ENCODE measurements at places on chromosomes 2 and 18. TPM values are rescaled to one million over a fixed set of nuclear protein-coding genes. Genes with fewer than 3 reads are reported as not detected.

DNA sequence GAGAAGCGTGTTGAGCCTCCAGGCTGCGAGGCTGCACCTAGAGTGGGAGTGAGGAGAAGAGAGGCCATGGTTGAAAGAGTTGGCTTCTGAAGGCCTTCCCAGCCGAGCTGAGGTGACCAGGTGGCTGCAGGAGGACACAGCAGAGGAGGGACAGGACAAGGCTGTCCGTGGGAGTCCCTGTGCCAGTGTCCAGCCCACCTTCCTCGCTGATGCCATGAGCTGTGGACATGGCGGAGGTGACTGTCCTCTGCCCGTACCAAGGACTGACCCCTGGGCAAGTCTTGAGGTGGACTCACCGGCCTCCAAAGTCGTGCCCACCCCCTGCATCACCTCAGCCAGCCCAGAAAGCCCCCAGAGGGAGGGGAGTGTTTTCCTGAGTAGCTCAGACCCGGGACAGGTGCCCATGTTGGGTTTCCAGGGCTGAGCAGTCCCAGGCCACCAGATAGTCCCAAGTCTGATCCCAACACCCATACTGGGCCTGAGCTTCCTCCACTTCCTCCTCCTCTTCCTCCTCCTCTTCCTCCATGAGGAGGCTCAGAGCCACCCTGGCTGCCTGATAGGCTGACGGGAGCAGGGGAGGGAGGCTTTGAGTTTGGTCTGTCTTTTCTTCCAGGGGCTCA is 43.0 kb upstream of the FOSL2 start:
- no peaks in the 10 kb centered on the region for H3K36me3 ChIP-seq
- no peak overlapping the region for H3K4me3 ChIP-seq
- DNase-seq, result no peak
- H3K4me1 ChIP-seq, result peaks cover 16% of the 10 kb centered on the region
- H3K27me3 ChIP-seq, result no peaks in the 10 kb centered on the region

Gene METTL21A
- total RNA-seq, result 50.7 TPM

Gene HDLBP
- 313 TPM for total RNA-seq

Gene MROH2A
- total RNA-seq, result 0.12 TPM

Gene PLCL1
- 4.9 TPM for total RNA-seq

DNA sequence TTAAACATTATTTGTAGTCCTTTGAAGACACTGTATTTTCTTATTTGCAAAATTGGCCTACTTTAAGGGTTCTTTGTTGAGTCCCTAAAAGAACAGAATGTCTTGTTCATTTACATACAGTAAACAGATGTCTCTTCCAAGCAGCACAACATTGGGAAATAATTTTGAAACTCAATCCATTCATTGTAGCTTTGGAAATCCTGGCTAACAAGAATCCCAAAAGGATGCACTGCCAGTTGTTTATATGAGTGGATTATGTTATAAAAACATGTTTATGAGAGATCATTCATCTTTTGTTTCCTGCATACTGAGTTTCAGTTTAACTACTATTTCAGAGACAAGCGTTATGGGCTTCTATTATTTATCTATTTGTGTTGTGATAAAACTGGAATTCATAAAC is 499.3 kb downstream of the PID1 start:
- no peak overlapping the region for H3K4me3 ChIP-seq
- no peak for DNase-seq

- peaks cover 35% of the 10 kb centered on the region for H3K4me1 ChIP-seq
- H3K27ac ChIP-seq, result peak overlapping the region; percentile 98
- no peak overlapping the region for H3K4me3 ChIP-seq
- DNase-seq, result no peak
- no peaks in the 10 kb centered on the region for H3K36me3 ChIP-seq
Measured at GRCh38 chr2:234977228-234977679, 25.4 kb downstream of the SH3BP4 start.

GRCh38 chr2:19573784-19574183 is 215.4 kb upstream of the OSR1 start:
- no peaks in the 10 kb centered on the region for H3K36me3 ChIP-seq
- H3K27ac ChIP-seq, result no peak overlapping the region
- no peaks in the 10 kb centered on the region for H3K4me1 ChIP-seq

Gene PLEKHB2
- 36.6 TPM for total RNA-seq

- H3K36me3 ChIP-seq, result no peaks in the 10 kb centered on the region
- no peak overlapping the region for H3K27ac ChIP-seq
- DNase-seq, result no peak
- no peaks in the 10 kb centered on the region for H3K27me3 ChIP-seq
- no peak overlapping the region for H3K4me3 ChIP-seq
Measured at GRCh38 chr18:13834496-13835015, 10.6 kb downstream of the MC5R start.

- H3K36me3 ChIP-seq, result no peaks in the 10 kb centered on the region
- H3K4me1 ChIP-seq, result peaks cover 35% of the 10 kb centered on the region
- no peak overlapping the region for H3K4me3 ChIP-seq
- no peaks in the 10 kb centered on the region for H3K27me3 ChIP-seq
- H3K27ac ChIP-seq, result no peak overlapping the region
Measured at GRCh38 chr18:7872569-7872968, 305.5 kb downstream of the PTPRM start.

GRCh38 chr18:6732952-6733351 is 3.4 kb downstream of the ARHGAP28 start:
- H3K4me3 ChIP-seq, result no peak overlapping the region
- no peaks in the 10 kb centered on the region for H3K27me3 ChIP-seq
- DNase-seq, result no peak
- H3K27ac ChIP-seq, result no peak overlapping the region

Data from cardiac muscle cell (in vitro differentiated cells and primary cell).